ENCODE measurements at places on chromosomes 6 and 20.
A peak's percentile ranks its signal among the peaks of the same experiment; 100 is the strongest.

DNA sequence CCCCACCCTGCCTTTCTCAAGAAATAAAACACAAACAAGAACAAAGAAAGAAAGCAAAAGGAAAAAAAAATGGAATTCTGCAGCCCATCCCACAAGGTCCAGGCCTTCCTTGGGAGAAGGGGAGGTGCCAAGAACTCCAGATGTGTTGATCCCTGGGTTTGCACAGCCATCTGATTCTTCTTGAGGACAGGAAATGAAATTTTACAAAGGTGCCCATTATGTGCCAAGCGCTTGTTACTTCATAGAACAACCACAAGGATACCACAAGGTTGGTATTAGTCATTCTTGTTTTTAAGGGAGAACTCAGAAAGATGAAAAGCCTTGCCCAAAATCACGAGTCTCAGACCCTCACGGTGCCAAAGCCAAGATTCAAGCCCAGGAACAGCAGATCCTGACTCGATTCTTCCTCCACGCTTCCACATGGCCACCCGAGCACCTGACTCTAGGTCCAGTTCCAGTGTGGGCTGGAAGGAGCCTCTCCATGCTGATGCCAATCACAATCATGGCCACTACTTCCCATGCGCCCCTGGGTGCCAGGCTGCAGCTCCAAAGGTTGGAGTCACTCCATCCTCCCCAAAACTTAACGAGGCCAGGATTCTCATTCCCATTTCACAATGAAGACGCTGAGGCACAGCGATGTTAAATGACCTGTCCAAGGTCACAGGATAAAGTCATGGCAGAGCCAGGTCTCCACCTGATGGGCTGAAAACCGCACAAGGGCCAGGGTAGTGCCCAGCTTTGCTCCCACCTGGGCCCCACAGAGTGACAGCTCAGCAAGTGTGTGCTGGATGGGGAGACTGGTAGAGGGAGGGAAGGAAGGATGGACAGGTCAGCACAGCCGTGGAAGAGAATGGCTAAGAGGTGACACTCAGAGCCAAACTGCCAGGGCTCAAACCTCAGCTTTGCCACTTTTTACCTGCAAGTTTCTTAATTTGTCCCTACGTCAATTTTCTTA lies 66.7 kb upstream of the TOP1 start:
- DNase-seq = no peak

DNA sequence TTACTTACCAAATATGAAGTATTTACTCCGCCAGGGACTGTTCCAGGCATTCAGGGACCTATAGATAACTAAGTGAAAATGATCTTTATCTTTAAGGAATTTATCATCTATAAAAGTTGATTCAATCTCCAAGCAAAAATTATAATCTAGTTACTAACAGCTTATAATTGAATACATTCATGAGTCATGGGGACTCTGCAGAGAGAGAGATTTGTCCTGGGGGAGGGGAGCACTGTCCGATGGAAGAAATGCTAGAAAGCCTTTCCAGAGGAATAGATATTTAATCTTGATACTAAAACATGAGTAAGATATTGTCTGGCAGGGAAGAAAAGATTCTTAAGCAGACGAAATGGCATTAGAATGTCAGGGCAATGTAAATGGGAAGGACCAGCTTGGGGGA lies 139.3 kb downstream of the CD164 start:
- peak; percentile 32 for DNase-seq

DNA sequence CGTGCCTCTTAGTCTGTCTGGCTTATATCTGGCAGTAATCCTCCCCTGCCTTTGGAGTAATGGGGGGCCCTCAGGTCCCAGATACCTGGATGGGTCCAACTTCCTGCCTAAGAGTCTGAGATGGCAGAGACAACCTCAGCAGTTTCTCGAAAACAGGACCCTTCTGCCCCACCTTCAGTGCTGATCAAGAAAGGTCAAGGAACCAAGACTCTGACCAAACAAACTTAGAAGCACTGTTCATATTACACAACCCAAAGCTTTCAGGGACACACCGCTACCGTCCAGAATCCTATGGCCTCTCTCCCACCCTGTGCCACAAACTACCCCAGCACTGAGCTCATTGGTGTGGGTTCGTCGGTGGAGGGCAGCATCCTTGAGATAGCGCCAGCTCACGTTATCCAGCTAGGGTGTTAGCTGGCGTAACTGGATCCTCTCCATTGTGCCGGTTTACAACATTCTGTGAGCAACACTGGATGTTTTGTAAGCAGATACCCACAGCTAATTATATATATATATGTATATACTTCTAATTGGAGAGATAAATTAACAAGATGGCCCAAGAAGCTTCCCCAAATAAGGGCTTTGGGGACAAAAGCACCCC lies 7.6 kb upstream of the TMC2 start:
- no peak for DNase-seq

DNA sequence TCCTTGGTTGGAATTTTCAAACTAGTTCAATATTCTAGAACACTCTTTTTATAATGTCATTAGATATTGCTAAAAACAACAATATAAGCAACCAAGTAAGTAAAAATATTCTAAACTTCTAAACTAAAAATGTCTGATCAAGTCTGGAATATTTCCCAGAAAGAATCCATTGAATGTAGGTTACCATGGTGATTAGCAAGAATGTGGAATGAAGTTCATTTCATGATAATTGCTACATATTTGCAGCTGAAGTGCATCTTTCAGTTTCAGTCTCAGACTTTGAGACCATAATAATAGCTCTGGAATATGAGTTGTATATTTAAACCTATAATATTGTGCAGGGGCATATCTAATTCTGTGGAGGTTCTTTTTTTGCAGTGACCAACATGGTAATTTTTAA lies 61.0 kb upstream of the NKAIN2 start:
- DNase-seq = no peak

DNA sequence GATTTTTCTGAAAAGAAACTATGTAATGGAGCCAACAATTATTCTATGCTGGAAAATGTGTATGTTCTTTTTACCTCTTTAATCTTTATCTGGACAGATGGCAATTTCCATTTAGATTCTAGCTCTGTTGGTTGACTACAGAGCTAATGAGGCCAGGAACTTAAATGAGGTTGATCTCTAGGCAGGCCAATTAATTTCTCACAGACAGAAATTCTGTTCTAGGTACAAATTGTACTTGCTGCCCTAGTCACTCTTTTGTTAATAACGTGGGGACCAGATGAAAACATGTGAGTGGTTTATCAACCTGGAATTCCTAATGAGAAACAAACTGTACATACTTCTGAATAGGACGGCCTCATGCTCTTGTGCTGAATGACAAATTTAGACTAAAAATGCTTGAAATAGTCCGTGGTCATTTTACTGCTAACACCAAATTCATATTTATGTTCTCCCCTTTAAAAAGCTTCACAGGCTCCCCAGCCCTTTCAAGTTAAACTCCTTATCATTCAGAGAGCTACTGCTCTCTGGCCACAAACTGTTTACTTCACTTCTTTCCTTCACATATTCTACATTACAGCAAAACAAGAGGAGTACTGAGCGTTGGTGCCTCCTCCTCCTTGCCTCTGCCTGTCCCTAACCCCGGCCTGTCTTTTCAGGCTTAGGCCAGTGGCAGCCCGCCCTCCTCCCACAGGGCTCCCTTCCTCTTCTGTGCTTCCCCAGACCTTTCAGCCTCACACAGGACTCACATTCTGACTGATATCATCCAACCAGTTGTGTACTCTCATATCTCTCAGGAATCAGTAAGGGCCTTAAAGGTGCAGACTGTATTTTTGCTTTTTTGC lies 41.4 kb downstream of the DTNBP1 start:
- no peak for DNase-seq

DNA sequence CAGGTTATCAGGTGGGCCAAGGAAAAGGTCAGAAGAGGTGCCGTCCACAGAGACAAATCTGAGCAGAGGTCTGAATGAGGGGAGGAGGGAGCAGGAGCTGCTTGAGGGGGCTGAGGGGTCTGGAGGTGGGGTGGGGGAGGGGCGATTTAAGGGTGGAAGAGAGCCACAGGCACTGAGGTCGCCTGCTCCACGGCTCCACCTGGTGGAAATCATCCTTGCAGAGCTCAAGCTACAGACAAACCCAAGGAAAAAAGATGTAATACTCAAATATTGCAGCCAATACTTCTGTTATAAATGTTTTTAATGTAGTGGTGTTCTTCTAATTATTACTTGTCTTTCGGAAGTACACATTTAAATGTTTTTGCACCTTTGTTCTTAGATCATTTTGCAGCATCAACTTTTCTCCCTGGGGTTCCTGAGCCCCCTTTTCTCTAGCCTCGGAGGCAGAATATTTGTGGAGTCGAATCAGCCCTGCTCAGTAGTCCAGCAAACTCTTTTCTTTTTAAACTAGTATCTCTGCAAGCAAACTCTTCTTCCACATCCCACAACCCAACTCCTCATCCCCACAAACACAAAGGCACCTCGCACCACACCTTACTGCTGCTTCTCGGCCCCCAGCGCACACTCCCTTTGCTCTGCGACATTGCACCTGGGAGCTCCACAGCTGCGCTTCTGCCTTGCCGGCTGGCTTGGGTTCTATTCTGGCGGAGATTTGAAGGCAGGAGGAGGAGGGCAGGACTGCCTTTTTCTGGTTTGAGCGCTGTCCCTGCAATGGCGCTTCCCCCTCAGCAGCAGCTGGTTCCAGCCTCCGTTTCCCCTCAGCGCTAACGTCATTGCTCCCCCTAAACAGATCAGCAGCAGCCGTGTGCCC lies 51.0 kb upstream of the TFAP2A start:
- DNase-seq = peak; percentile 35

- DNase-seq = peak; percentile 91
Measured at GRCh38 chr6:3759646-3760232, 8.2 kb upstream of the PXDC1 start.

GRCh38 chr6:90216072-90216977 lies 80.3 kb downstream of the BACH2 start:
- no peak for DNase-seq

DNA sequence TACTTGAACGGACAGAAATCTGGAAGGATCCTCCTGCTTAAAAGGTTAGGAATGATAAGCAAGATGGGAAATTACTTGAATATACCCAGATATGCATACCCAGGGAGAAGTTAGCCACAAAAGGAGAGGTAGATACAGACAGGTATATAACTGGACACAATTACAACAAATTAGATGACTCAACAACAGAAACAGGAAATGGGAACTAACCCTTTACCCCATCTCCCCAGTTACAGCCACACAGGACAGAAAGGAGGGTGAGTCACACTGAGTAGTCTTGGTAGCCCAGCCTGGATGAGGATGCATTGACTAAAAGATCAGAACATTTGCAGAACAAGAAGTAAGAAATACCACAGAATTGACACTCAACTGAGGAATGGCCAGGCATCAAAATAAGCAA lies 61.2 kb downstream of the C6orf52 start:
- DNase-seq = peak; percentile 91

Data from HFFc6 (cell line).